ENCODE measurements at places on chromosomes 1 and 21. TPM values are rescaled to one million over a fixed set of nuclear protein-coding genes. Genes with fewer than 3 reads are reported as not detected.

DNA sequence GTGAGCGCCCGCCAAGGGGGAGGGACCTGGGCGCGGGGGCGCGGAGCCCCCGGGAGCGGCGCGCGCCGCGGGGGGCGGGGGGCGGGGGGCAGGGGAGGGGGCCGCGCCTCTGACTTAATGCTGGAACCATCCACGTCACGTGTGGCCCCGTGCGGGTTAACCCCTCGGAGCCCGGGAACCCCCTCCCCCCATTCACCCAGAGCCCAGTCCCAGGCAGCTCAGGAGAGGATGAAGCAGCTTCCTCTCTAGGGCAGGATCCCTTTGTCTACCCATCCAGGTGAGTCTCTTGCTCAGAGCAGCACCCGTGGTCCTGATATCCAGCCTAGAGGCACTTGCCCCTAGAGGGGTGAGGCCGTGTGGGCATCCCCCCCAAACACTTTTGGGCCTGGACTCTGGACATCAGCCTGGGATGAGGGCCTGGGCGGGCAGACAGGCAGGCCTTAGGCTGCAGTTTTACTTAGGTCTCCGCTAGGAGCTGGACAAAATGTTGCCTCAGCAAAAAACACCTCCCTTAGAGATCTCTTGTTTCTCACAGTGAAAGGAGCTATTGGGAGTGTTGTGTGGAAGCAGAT, at the start of gene ALX3:
Gene ALX3, minus strand, starts transcription at position 2 of the 572 bp plus-strand sequence. CDS start 60 bp downstream, outside the sequence.
- no peak for DNase-seq

GRCh38 chr1:244304156-244304555, 147.6 kb downstream of the ADSS2 start:
- DNase-seq: no peak

- no peak for DNase-seq
Measured at GRCh38 chr1:157626099-157626498, 28.2 kb upstream of the FCRL4 start.

The NTRK1 gene
- 0.42 TPM for total RNA-seq

DNA sequence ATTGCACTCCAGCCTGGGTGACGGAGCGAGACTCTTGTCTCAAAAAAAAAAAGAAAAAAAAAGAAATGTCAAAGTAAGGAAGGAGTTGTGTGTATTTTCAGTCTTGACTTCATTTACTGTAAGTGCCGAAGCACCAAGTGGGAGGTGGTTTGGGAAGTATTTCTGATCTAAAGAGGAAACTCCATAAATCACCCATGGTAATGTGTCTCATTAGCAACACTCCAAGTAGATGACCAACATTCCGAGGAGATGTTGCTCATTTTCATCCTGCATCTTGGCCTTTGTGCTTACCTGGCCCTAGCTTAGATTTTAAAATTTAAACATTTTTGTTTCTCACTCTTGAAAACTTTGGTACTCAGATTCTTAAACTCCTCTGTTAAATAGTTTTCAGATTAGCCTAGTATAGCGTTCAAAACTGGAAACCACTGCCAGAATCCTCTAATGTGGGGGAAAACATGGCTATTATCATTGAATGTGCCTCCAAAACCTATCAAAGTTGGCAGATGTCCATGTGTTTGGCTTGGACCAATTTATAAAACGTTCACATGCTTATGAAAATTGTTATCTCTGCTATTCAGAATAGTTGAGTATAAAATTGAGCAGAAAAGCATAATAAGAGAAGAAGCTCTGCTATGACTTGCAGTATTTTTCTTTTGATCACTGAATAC, 110.4 kb downstream of the NFIA start:
- no peak for DNase-seq

DNA sequence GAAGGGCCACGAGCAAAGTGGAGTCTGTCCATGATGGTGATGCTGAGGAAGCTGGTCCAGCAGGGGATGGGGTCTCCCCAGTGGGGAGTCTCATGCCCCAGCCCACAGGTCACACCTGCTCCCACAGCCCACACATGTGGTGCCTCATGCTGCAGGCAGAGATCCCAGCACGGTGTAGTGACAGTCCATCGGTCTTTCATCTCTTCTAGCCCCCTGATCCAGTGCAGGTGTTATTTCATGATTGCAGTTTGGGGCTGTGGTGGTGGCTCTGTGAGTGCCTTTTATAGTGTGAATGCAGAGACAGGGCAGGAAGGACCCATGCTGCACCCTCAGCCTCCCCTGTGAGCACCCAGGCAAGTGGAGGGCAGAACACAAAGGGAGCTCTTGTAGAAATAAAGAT, 45.0 kb downstream of the UBASH3A start:
- no peak for DNase-seq

The PDZK1IP1 gene
- total RNA-seq: not detected

The ANKRD34A gene
- 1.1 TPM for total RNA-seq

DNA sequence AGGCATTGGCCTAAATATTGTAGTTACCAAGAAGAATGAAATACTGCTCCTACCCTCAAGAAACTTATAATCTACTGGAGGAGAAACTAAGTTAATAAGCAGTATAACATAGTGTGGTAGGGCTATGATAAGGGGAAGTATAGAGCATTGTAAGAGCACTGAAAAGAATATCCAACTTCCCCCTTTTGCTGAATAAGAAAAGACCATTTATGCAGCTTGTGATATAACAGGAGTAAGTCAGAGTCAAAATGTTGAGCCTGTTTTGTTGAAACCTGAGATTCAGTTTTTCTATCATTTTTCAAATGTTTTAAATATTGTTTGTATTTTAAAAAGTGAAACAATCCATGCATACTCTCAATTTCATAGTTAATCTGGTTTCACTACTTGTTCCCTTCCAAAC, 48.3 kb upstream of the FCRL4 start:
- no peak for DNase-seq

The ARHGEF16 gene
- total RNA-seq: 1.6 TPM

The IFI44L gene
- total RNA-seq: 17.3 TPM

GRCh38 chr1:67211589-67212563, 45.6 kb downstream of the IL23R start:
- no peak for DNase-seq

DNA sequence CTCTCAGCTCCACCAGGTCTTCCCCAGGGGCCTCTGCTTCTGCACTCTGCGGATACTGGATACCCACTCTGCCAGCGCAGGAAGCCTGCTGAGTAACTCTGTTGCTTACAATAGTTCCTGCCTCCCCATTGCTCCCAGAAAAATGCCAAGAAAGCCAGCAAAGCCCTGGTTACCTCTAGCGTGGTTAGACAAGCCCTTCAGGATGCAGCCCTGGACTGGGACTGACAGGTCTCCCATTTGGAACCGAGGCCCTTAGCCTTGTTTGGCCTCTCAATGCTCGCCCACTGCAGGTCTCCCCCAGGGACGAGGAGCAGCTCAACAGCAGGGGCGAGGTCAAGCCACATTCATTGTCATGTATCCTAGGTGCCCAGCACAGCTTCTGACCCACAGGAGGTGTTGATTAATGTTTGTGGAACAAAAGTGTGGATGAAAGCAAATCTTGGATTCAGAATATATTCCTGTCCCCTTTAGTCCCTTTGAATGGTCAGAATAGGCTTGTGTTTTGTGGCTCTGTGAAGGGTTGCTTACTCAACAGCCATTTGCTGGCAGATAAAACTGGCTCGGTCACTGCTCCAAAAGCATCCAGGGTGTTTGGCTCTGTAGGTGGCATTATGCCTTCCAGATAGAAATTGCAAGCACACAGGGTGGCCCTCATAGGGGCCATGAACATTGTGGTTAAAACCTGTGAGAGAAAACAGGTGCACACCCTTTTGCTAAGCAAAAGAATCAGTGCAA, 58.9 kb downstream of the C1orf198 start:
- DNase-seq: no peak

The TSPAN2 gene
- 26.2 TPM for total RNA-seq

The AGBL4 gene
- total RNA-seq: not detected

The SMIM34 gene
- not detected for total RNA-seq

DNA sequence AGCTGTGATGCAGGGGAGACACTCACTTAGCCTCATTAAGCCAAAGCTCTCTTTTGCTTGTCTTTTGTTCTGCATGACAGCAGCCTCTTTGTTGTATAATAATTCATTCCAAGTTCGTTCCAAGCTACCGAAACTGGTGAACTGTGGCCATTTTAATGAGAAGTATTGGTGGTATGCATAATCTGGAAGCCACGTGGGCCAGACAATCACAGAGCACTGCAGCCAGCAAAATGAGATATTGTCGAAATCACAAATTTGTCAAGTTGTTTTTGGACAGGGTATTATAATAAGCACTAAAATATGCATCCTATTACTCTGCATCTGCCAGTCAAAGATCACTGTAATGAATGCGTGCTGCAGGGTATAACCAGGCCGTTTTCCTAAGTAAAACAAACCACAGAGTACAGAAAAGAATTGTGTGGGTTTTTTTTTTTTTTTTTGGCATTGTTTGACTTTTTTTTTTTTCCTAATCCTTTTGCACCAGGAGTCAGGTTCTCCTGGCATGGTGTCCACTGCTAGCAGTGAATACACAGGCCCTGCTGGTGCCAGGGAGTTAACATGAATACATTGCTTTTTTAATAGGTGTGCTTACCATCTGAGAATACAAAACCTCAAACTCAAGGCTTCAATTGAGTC, 423.9 kb downstream of the PTBP2 start:
- no peak for DNase-seq

DNA sequence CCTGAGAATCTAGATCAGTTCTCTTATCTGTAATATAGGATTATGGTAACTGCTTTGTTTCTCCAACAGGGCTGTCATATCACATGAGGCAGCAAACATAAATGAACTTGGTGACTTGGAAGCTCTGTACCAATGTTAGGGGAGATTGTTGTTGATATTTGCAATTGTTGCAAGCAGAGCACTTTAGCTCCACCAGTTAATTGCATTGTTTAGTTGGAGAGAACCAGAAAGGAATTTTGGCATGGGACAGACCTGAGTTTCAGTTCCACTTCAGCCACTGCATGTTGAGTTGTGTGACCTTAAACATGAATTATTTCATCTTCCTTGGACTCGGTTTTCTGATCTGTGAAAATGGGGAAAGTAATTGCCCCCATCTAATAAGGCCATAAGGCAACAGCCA, 142.3 kb upstream of the JUN start:
- no peak for DNase-seq

DNA sequence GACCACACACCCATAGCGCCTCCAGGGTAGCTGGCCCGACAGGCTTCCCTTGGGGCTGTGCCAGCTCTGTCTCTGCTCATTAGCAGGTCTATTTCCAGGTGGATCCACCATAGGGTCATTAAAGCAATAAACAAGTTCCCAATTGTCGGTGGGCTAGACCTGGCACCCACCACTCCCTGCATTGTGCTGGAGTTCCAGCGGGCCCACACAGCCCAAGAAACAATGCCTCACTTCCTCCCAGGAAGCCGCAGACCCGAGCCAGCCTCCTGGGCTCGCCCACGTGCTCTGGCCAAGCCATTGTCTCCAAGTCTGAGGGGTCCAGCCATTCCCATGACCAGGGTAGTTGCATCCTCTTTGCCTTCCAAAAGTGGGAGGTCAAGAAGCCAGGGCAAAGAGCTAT, 27.5 kb upstream of the SOX13 start:
- DNase-seq: no peak

- no peak for DNase-seq
Measured at GRCh38 chr21:42417533-42417932, 13.8 kb downstream of the UBASH3A start.

The TRAF3IP3 gene
- 3.3 TPM for total RNA-seq

The SLC1A7 gene
- 3.0 TPM for total RNA-seq

The DISP1 gene
- 5.6 TPM for total RNA-seq

The LRRC38 gene
- not detected for total RNA-seq

Data from thoracic aorta (tissue), 2 donors.